A549 treated with CpdA at 1 μM for 4 hours (cell line): ENCODE measurements at places on chromosomes 3 and 15. TPM values are rescaled to one million over a fixed set of nuclear protein-coding genes. Genes with fewer than 3 reads are reported as not detected.

The SLCO3A1 gene
- 20.3 to 29.3 TPM (median 27.8 TPM) in 5 replicates for total RNA-seq

The PCOLCE2 gene
- 26.5 to 38.8 TPM (median 32.5 TPM) in 5 replicates for total RNA-seq

The SAMD7 gene
- total RNA-seq = not detected in 5 replicates

The TPRG1 gene
- total RNA-seq = 0.21 to 0.40 TPM (median 0.34 TPM) in 4 of 5 replicates, not detected in the other

The LRRC31 gene
- total RNA-seq = 0.02 TPM in 1 of 5 replicates, not detected in the others

The MYO9A gene
- total RNA-seq = 6.9 to 11.0 TPM (median 8.9 TPM) in 5 replicates

The HACD2 gene
- total RNA-seq = 36.8 to 40.4 TPM (median 39.3 TPM) in 5 replicates

The WDR93 gene
- 0.06 to 0.28 TPM (median 0.21 TPM) in 4 of 5 replicates, not detected in the other for total RNA-seq

The SRGAP3 gene
- 0.62 to 0.89 TPM (median 0.71 TPM) in 5 replicates for total RNA-seq

The FETUB gene
- 0.05 to 0.13 TPM in 2 of 5 replicates, not detected in the others for total RNA-seq

The TMEM39A gene
- 21.9 to 32.8 TPM (median 28.4 TPM) in 5 replicates for total RNA-seq

The PLSCR4 gene
- total RNA-seq = 3.4 to 5.3 TPM (median 4.6 TPM) in 5 replicates

The KNG1 gene
- not detected in 5 replicates for total RNA-seq

The PRICKLE2 gene
- total RNA-seq = 1.9 to 3.4 TPM (median 2.1 TPM) in 5 replicates

The DNAH12 gene
- total RNA-seq = 0.05 to 0.19 TPM (median 0.11 TPM) in 4 of 5 replicates, not detected in the other

The ALDH1L1 gene
- 0.11 to 0.64 TPM (median 0.23 TPM) in 5 replicates for total RNA-seq

The RASGRP1 gene
- 0.26 to 0.38 TPM (median 0.30 TPM) in 5 replicates for total RNA-seq

The PTPN23 gene
- total RNA-seq = 20.9 to 28.4 TPM (median 22.8 TPM) in 5 replicates

The TRPC1 gene
- 5.4 to 10.1 TPM (median 8.0 TPM) in 5 replicates for total RNA-seq

The CXCR6 gene
- total RNA-seq = not detected in 5 replicates

The TGM4 gene
- 0.02 to 0.08 TPM (median 0.06 TPM) in 4 of 5 replicates, not detected in the other for total RNA-seq

The C3orf22 gene
- not detected in 5 replicates for total RNA-seq

The CHST13 gene
- total RNA-seq = 0.36 to 1.1 TPM (median 0.98 TPM) in 5 replicates

The SNX33 gene
- total RNA-seq = 12.8 to 17.0 TPM (median 16.1 TPM) in 5 replicates

The CFAP92 gene
- 0.03 to 0.25 TPM in 2 of 5 replicates, not detected in the others for total RNA-seq

The NLGN1 gene
- not detected in 5 replicates for total RNA-seq

The FBXW12 gene
- not detected in 5 replicates for total RNA-seq

The CTXN2 gene
- total RNA-seq = 0.03 to 0.05 TPM (median 0.04 TPM) in 3 of 5 replicates, not detected in the others

The KIF15 gene
- 6.9 to 14.1 TPM (median 9.9 TPM) in 5 replicates for total RNA-seq

The IL5RA gene
- total RNA-seq = not detected in 5 replicates

The CCDC33 gene
- 5.8 to 7.8 TPM (median 6.1 TPM) in 5 replicates for total RNA-seq

The TM4SF4 gene
- 29.3 to 43.4 TPM (median 35.2 TPM) in 5 replicates for total RNA-seq

The PROS1 gene
- total RNA-seq = 7.6 to 11.8 TPM (median 9.3 TPM) in 5 replicates

The ST3GAL6 gene
- 0.60 to 1.9 TPM (median 0.91 TPM) in 5 replicates for total RNA-seq

The IQCF5 gene
- not detected in 5 replicates for total RNA-seq

The MKRN3 gene
- 1.6 to 4.6 TPM (median 2.5 TPM) in 5 replicates for total RNA-seq

The IMPG2 gene
- total RNA-seq = 0.01 to 0.02 TPM in 2 of 5 replicates, not detected in the others

The PPP1R14D gene
- 0.20 to 0.32 TPM in 2 of 5 replicates, not detected in the others for total RNA-seq

The GPR62 gene
- 0.07 TPM in 1 of 5 replicates, not detected in the others for total RNA-seq

The IGSF11 gene
- total RNA-seq = 3.9 to 5.8 TPM (median 5.1 TPM) in 5 replicates

The POTEB3 gene
- total RNA-seq = not detected in 5 replicates

The SKIL gene
- total RNA-seq = 18.4 to 31.8 TPM (median 23.3 TPM) in 5 replicates

The POC1A gene
- 15.9 to 20.8 TPM (median 19.1 TPM) in 5 replicates for total RNA-seq

The ARGFX gene
- total RNA-seq = not detected in 5 replicates

The NSMCE3 gene
- total RNA-seq = 14.6 to 16.2 TPM (median 14.8 TPM) in 5 replicates

The MORC1 gene
- total RNA-seq = not detected in 5 replicates
